ENCODE measurements at places on chromosomes 7 and 10. TPM values are rescaled to one million over a fixed set of nuclear protein-coding genes. Genes with fewer than 3 reads are reported as not detected.

GRCh38 chr10:28631896-28632583 is 45.3 kb upstream of the BAMBI start:
- no peak for DNase-seq

- no peak for DNase-seq
These were observed 51.9 kb downstream of the THSD7A start for GRCh38 chr7:11779864-11780674.

- no peak for DNase-seq
These were observed 16.6 kb downstream of the ARID5B start for GRCh38 chr10:61918140-61918539.

GRCh38 chr10:30701451-30702173 is 72.1 kb upstream of the LYZL2 start:
- no peak for DNase-seq

DNA sequence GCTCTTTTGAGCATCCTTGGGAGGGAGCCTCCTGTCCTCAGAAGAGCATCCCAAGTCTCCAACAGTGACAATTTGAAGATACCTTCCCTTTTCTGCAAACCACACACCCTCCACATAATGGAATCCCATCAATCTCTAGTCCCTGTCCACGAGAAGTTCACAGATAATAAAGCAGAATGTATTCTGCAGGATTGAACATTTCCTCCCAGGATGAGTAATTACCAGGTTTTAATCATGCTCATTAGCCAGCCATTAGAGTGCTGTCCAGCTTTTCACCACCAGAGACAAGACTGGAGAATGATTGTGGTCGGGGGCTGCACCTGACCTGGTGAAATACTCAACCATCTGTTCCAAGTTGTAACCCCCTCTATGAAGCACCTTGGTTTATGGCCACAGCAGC is 958.6 kb downstream of the KCNMA1 start:
- no peak for DNase-seq

DNA sequence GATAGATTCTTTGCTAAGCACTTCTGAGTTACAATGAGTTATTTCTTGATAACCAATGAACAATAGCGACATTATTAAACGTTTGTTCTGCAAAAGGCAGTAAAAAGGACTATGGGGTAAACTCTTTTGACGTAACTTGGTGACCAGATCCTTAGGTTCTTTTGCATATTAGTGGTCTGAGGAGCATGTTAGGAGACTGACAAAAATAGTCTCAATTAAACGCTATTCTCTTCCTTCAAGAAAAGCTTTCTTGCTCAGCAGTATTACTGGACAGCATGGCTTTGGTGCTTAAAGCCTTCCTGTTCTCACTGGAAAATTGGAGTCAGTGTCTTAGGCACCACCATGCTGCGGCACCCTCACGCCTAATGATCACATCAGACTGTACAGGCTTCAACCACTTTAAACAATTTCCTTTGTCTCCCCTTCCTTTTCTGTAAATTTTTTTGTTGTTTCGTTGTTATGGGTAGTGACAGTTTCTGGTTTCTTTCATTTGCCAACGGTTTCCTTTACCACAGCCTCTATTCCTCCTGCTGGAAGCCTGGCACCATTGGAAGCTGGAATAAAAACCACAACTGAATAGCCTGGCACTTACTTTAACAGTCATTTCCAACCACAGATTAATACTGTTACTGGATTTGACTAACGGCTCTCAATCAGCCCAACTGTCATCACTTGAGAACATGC is 49.2 kb upstream of the FAM133B start:
- DNase-seq: no peak

DNA sequence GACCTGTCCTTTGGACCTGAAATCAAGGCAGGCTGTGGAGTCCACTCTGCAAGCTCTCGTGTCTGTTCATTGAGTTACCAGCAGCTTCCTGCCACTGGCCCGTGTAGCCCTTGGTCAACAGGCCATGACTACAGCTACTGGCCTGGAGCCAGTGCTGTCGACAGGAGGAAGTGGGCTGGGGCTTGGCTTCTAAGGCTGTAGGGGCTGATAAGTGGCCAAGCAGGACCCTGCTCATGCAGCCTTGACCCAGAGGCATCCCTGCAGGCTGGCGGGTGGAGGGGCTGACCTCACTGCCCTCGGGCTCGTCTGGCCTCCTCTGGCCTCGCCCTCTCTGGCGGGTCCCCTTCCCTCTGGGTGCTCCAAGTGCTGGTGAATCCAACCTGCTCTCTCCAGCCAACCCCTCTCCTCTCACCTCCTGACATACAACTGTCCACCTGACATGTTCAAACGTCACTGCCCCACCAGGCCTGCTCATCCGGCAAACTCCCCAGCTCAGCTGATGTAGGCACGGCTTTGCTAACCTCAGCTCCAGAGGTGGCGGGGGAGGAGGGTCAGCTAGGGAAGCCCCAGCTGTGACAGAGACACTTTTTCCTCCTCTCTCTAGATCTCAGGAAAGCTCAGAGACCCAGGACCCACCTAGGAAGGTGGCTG is 188.6 kb upstream of the LYZL2 start:
- no peak for DNase-seq

DNA sequence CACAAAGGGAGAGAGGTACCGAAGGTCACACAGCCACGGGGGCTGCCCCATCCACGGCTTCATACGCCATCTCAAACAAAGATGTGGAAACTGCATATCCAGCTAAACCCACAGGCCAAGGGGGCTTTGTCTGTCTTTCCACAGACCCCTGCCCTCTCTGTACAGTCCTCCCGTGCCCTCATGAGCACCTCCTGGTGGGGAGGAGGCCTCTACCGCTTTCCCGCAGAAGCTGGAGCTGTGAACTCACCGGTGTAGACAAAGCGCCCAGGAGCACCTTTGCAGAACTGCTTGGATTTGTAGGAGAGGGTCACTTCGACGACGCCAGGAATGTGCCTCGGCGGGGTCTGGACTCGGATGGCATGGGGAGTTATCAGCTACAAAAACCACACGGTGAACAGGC is 97.2 kb downstream of the EBF3 start:
- no peak for DNase-seq

GRCh38 chr7:129368389-129368986 is 65.7 kb upstream of the STRIP2 start:
- DNase-seq: peak; percentile 5

GRCh38 chr10:104096692-104097091 is 11.0 kb upstream of the COL17A1 start:
- DNase-seq: no peak

- DNase-seq: no peak
These were observed 4.1 kb downstream of the COL1A2 start for GRCh38 chr7:94398841-94399240.

DNA sequence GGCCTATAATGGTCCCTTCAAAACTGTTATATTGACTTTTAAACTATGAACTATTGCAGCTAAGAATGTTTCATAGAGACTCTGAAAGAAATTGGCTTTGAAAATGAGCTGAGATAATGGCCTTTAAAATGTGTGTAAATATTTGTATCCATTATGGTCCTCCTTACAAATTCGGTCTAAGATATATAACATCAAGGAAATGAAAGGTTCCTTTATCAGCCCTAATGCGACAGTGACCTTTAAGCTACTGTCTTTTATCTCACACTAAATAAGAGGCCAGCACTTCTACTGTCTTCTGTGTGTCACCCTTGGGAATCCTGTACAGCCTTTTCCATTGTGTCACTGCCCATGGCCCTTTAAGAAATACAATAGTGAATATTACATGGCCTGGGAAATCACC is 19.5 kb downstream of the COL28A1 start:
- no peak for DNase-seq

DNA sequence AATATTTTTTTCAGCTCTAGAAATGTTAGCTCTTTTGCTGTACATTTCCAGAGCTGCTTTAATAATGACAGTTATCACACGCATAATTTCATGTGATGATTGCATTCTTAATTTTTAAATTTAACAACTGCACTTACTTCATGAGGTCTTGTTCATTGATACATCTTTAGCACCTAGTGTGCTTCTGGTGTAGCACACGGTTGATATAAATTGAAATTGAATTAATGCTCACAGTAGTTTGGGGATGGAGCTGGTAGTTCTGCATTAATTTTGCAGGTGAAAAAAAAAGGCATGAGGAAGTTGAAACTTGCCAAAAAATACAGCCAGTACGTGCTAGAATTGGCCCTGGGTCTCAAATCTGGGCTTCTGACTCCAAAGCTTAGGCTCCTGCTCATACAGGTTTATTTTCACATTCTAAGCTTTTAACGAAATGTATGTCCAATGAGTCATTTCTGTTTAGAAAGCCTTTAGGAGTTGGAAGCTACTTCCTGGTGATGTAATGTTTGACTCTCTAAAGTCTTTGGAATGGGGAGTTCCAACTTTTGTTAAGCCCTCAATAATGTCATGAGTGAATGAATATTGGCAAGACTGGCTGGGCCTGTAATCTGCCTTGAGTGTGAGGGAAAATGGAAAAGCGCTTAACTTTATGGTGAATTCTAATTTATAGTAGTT is 62.5 kb downstream of the DAGLB start:
- peak; percentile 80 for DNase-seq

- DNase-seq: no peak
These were observed 187.6 kb downstream of the ADARB2 start for GRCh38 chr10:1549591-1550290.

Gene CARD11
- 9.6 TPM for polyA plus RNA-seq

Gene C10orf67
- not detected for polyA plus RNA-seq

Gene TBC1D12
- 7.7 TPM for polyA plus RNA-seq

Gene DNAH11
- polyA plus RNA-seq: 1.3 TPM

Gene NPY4R
- polyA plus RNA-seq: not detected

Gene ZNF804B
- not detected for polyA plus RNA-seq

Gene LRWD1
- 17.8 TPM for polyA plus RNA-seq

Gene GATAD1
- polyA plus RNA-seq: 28.7 TPM

Gene BHLHA15
- not detected for polyA plus RNA-seq

Gene UCN3
- not detected for polyA plus RNA-seq

Gene FAS
- 7.3 TPM for polyA plus RNA-seq

Gene LLCFC1
- not detected for polyA plus RNA-seq

Gene ADRA2A
- polyA plus RNA-seq: 0.84 TPM
